ENCODE measurements at places on chromosomes 11 and 22. TPM values are rescaled to one million over a fixed set of nuclear protein-coding genes. Genes with fewer than 3 reads are reported as not detected.

DNA sequence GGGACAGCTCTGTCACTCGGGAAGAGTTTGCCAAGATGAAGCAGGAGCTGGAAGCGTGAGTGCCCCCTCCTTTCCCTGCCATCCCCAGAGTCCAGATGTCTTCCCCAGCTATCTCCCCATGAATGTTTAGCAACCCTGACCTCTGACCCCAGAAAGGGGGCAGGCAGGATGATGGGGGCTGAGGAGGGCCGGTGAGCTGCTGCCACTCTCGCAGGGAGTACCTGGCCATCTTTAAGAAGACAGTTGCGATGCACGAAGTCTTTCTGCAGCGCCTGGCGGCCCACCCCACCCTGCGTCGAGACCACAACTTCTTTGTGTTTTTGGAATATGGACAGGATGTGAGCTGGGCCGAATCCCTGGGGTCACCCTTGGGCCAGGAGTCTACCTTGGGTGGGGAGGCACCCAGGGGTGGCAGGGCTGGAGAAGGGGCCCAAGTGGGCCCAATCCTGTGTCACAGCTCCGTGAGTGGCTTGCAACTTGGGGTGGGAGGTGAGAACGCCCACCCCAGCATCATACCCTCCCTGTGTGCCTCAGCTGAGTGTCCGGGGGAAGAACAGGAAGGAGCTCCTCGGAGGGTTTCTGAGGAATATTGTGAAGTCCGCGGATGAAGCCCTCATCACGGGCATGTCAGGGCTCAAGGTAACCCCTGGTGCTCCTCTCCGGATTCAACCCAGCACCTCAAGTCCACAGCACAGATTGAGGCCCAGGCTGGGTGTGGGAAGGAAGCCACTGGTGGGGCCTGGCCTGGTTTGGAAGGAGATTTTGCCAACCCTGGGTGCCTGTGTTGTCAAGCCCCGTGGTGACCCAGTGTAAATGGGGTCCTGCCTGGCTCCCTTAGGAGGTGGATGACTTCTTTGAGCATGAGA, 7.5 kb downstream of the CFL1 start:
- DNase-seq = no peak

DNA sequence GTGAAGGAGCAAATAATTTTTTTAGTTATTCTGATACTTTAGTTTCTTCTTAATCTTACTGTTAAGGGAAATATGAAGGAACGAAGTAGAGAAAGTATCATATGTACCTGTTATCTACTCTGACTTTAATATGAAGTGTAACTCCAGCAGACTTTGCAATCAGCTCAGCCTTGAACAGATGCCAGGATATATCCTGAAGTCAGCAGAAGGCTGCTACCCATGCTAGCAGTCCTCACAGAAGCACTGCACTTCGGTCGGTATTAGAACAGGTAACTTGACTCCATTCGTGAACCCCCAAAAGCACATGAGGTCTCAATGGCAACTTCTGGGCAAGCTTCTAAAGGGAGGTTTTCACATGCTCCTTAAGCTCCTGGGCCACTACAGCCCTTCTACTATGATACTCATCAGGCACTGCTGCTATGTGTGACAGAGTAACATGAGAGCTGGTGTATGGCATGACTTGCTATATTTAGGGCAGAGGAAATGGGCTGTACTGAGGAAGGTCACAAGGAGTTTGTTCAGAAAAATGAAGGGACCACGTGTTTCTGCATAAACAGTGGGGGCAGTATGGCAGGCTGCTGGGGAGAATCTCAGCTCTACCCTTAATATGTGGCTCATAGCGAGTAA, 344.1 kb downstream of the SOX6 start:
- no peak for DNase-seq

DNA sequence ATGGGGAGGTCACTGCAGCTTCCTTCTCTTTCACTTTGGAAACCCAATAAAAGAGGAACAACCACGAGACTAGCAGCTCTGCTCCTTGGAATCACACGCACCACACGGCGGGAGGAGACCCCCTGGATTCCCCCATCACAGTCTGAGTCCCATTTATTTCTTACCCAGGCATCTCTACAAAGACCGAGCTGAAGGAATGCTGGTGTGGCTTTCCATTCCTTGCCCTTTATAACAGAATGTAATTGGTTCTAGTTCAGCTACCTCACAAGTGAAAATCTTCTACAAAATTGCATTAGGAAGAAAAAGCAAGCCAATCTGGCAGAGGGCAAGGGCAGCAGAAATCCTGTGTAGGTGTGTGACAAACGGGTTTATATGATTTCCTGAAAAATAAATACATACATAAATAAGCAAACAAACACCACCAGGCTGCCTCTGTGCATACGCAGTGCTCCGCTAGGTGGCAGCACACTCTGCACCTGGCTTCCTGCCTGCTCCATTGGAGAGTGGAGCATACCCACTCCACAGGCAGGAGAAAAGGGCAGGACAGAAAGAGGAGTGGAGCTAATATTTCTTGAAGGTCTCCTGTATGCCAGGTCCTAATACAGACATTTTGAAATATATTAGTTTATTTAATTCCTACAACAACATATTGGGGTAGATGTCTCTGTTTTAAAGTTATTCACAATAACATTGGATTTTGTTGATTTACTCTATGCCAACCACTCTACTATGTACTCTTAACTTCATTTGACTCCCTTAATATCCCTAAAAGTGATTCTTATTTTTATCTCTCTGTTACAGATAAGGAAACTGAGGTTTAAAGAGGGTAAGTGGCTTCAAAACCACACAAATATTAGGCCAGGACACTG, 673.1 kb downstream of the KCNA4 start:
- DNase-seq = no peak

GRCh38 chr11:105975128-105975527, 46.9 kb downstream of the MSANTD4 start:
- no peak for DNase-seq

DNA sequence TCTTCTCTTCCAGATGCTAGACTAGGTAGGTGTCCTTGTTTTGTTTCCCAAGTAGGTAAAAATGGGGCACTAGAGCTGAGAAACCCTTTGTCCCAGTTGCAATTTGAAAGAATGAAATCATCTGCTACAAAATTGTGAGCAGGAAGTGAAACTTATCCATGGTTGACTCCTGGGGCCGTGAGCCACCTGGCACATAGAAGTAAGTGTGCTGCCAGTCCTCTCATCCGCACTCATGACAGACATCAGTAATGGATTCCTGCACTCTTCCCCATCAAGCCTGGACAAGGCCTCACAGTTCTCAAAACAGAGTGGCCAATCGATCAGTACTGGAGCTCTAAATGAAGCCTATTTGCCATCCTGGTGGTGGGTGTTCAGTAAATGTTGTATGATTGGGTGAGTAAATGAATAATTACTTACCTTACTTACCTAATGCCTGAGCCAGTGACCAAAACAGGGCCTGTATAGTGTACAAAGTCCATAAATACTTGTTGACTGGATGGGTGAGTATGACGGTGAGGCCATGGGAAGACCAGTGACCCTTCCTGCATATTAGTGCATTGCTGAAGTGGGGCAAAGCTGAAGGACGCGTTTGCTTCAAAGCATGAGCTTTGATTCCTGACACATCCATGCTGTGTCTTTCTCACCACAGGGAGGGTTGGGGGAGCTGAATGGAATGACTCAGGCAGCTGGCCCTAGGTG, 68.9 kb upstream of the HEPHL1 start:
- peak; percentile 37 for DNase-seq

- peak; percentile 25 for DNase-seq
These were observed 1068.8 kb downstream of the DLG2 start for GRCh38 chr11:84558085-84558905.

DNA sequence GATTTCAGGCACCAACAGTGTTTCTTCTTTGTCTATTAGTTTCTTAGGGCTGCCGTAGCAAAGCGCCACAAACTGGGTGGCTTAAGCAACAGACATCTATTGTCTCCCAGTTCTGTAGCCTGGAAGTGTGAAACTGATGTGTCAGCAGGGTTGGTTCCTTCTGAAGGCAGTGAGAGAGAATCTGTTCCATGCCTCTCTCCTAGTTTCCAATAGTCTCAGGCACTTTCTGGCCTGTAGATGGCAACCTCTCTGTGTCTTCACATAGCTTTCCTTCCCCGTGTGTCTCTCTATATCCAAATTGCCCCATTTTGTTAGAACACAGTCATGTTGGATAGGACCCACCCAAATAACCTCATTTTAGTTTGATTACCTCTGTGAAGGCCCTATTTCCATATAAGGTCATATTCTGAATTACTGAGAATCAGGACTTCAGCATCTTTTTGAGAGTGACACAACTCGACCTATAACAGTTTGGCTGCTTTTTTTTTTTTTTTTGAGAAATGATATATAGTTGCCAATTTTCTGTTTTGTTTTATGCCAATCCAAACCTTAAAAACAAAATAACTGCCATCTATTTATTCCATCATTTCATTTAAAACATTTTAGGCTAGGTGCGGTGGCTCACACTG, 108.2 kb downstream of the SLC36A4 start:
- DNase-seq = peak; percentile 33

OR52N4 gene
- total RNA-seq = not detected

NAALADL1 gene
- 27.9 TPM for total RNA-seq

NRIP3 gene
- total RNA-seq = 14.5 TPM

MS4A6E gene
- total RNA-seq = not detected

AQP11 gene
- 0.58 TPM for total RNA-seq

SCGB1D2 gene
- not detected for total RNA-seq
